ENCODE measurements at places on chromosomes 4 and X. TPM values are rescaled to one million over a fixed set of nuclear protein-coding genes. Genes with fewer than 3 reads are reported as not detected.
A peak's percentile ranks its signal among the peaks of the same experiment; 100 is the strongest.

The PLXNA3 gene
- 13.6 TPM for total RNA-seq

DNA sequence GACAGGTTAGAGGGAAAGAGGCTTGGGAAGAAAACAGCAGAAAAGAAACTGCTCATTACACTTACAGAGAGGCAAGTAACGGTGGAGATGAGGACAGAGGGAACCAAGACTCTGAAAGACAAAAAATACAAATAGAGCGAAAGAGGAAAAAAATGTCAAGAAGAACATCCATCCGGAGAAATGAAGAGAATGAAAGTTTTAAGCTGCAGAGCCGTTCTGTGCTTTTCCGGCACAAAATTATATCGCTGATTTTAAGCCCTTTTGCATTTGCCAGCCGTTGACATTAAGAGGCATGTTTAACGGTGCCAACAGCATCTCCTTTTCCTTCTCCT is 236 bp downstream of the PCDH10 start:
- peaks cover 50% of the 10 kb centered on the region for H3K27me3 ChIP-seq
- DNase-seq: no peak
- no peak overlapping the region for H3K27ac ChIP-seq
- H3K36me3 ChIP-seq: no peaks in the 10 kb centered on the region

GRCh38 chr4:26178854-26179253 is 142.0 kb upstream of the RBPJ start:
- no peak overlapping the region for H3K4me3 ChIP-seq
- DNase-seq: peak; percentile 28
- no peaks in the 10 kb centered on the region for H3K27me3 ChIP-seq
- no peaks in the 10 kb centered on the region for H3K36me3 ChIP-seq
- H3K4me1 ChIP-seq: peaks cover 2% of the 10 kb centered on the region

DNA sequence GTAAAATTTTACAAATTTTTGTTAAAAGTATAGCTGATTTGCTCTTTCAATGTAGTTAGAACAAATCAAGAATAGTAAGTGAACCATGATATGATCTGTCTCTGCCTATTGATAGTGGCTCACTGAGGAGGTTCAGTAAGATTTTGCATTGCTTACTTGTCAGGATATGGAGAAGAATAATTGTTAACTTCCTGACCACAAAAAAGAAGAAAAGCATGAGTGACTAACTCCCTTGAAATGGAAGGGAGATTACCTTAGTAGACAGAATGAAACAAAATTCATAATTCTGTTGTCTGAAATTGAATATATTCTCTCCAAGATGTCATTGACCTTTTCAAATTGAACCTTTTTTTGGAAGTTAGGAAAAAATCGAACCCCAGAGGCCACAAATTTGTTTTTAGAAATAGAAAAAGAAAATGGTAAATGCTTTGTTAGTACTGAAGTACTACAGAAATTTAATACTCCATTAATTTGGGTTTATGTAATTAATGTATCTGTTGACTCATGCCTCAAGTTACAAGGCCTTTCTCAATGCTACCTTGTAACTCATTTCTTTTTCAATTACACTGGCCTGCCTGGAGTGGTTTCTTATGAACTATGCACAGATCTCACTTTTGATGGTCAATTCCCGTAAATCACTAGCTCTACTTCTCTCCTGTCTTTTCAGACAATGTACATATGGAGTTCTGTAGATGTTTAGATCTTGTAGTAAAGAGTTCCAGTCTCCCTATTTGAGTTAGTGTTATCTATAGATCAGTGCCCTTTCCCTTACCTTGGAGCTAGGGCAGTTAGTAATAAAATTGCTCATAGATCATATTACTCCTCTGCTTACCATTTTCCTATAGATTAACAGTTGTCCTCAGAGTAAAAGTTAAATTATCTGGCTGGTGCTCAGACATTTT is 139.3 kb downstream of the TLL1 start:
- H3K27me3 ChIP-seq: no peaks in the 10 kb centered on the region
- H3K4me3 ChIP-seq: no peak overlapping the region
- no peak overlapping the region for H3K27ac ChIP-seq
- no peaks in the 10 kb centered on the region for H3K4me1 ChIP-seq
- DNase-seq: no peak
- no peaks in the 10 kb centered on the region for H3K36me3 ChIP-seq

Data from cardiac muscle cell (in vitro differentiated cells and primary cell).